Anterior cingulate cortex (tissue), 58 donors: ENCODE measurements at places on chromosomes 12 and 14.
A peak's percentile ranks its signal among the peaks of the same experiment; 100 is the strongest.

- DNase-seq: no peak
Observed at GRCh38 chr12:12097891-12098690, 27.4 kb downstream of the BCL2L14 start.

GRCh38 chr14:68843471-68844209 is 50.8 kb upstream of the ZFP36L1 start:
- peak; percentile 35 for DNase-seq

GRCh38 chr12:112664569-112664968 is 127.0 kb upstream of the RPH3A start:
- DNase-seq: no peak

DNA sequence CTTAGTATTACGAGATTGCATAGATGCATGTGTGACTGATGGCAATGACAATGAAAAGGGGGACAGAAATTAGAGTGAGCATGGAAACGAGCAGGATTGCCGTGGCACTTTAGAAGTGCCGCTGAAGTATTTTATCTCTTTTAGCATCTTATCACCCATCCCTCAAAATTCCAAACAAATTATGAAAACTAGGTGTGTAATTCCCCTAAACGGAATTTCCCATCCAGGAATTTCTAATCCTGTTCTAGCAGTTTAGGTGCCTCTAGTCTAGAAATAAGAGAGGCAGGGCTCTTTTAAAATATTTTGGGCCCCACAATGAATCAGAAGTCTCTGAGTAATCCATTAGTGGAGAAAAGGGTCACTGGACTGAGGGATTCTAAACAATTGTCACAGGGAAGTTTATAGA is 947 bp downstream of the TMEM52B start:
- no peak for DNase-seq

DNA sequence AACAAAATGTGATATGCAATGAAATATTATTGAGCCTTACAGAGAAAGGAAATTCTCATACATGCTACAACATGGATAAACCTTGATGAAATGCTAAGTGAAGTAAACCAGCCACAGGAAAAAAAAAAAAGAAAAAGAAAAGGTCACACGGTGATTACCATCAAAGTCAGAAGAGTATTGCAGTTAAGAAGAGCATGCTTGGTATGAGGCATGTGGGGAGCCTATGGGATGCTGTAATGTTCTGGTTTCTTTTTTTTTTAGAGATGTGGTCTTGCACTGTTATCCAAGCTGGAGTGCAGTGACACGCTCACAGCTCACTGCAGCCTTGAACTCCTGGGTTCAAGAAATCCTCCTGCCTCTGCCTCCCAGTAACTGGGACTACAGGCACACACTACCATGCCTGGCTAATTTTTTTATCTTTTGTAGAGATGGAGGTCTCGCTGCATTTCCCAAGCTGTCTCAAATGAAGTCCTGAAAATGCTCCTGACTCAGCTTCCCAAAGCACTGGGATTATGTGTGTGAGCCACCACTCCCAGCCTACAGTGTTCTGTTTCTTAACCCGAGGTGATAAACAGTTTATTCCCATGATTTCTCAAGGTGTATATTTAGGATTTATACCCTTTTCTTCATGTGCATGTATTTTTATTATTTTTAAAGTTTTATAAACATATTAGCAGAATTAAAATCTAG is 96.2 kb downstream of the SEC23A start:
- DNase-seq: no peak

DNA sequence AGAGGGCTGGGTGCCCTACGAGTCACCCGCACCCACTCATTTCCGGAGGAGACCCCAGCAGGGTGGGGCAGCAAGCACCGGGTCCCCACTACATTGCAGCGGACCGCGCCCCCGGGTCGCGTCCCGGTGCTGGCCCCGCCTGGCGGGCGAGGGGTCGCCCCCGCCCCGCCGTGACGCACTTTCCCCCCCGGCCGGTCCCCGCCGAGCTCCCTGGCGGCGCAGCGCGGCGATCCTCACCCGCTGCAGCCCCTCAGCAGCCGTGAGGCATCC is 106.1 kb downstream of the PRICKLE1 start:
- no peak for DNase-seq

GRCh38 chr12:30988646-30989286 is 62.2 kb downstream of the TSPAN11 start:
- no peak for DNase-seq
